AG08395 (cell line): ENCODE measurements at places on chromosomes 2 and 18.
A peak's percentile ranks its signal among the peaks of the same experiment; 100 is the strongest.

DNA sequence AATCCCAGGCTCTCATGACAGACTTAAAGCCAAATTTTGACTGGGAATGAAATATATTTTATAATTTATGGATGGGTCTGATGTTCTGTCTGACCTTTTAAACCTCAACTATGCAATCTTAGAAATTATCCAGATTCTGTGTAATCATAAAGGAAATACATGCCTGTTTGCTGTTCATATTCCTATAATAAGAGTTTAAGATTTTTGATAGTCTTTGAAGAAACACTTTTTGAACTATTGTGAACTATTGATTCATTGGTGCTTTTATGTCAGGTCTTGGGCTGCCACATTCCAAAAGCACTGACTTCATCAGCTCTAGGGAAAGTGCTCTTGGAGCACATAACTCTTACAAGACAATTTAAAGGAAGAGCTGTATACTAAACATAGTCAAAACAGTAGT, 64.2 kb downstream of the CCDC150 start:
- DNase-seq = peak; percentile 14

DNA sequence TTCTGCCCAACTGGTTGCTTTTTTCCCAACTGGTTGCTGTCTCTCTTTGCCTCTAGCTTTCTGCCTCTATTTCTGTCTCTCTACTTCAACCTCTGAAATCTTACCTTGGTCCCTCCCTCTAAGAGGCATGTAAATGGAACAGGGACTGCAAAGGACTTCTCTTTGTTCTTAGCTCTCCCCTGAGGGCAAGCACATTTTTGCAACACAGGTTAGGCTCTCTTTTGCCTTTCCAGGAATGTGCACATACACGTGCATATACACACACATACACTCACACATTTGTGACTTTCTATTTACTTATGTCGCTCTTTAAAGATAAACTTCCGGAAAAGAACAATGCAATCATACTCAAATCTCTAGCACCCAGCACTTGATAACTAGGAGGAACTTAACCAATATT, 262.6 kb upstream of the DDX18 start:
- no peak for DNase-seq

- DNase-seq = no peak
These were observed 20.1 kb upstream of the COL6A3 start for GRCh38 chr2:237433920-237434676.

- no peak for DNase-seq
These were observed 33.3 kb downstream of the NEMP2 start for GRCh38 chr2:190501231-190501630.

DNA sequence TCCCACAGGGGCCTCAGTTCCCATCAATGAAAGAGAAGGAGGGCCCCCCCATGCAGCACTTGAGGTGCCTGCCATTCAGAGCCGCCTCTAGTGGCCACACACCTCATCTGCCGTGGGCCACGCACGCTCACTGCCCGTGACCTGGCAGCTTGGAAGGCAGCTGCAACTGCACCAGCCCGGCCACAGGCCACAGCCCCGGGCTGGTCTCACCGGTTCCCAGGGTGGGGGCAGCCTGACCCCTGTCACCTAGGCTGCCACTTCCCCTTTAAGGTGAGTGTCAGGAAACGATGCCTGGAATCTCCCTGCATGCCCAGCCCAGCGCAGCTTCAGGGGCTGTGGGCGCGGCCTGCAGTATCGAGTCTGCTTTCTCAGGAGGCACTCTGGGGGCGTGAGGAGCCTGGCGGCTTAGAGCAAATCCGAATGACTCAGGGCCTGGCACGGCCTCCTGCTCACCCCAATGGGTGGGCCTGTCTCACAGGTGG, 2.6 kb downstream of the MAB21L4 start:
- peak; percentile 60 for DNase-seq

DNA sequence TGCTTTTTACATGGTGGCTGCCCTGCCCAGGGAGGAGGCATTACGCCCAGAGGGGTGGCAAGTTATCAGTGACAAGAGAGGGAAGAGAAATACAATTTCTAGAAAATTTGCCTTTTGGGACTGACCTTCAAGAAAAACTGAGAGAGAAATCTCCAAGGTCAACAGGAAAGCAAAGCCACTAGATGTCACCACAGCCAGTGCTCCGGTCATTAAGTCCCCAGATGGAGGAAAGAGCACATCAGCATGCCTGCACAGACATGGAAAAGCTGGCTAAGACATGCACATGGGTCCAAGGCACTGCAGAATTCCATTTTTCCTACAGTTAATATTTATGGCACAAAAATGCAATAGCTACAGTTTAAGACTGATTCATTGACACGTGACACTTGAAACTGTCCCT, 21.0 kb downstream of the FHL2 start:
- DNase-seq = no peak

- no peak for DNase-seq
These were observed 224.6 kb downstream of the CELF4 start for GRCh38 chr18:37341016-37341415.

DNA sequence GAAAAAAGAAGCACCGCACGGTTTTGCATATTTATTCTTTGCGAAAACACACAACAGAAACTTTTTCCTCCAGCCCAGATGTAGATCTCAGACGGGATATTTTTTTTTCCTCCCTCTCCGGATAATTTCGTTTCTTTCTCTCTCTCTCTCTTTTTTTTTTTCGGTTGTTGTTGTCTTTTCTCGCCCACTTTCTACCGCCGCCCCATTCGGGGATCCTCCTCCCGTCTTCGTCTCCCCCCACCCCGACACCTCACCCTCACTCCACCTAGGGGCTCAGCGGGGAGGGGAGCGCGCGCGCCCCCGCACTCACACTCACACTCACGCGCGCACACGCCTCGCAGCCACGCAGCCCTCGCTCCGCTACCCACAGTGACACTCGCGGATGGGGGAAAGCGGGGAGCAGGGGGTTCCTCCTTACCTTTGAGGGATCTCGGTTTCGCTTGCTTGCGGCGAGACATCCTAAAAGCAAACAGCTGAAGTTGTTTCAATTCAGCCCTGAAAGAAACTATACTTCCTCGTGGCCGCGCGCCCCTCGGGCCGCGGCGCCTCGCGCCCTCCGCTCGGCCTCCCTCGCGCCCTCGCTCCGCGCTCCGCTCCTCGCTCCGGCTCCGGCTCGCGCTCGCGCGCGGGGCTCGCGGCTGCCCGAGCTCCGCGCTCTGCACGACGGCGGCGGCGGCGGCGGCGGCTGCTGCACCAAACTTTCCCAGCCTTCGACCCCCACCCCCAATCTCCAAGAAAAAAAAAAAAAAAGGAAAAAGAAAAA, 1.3 kb downstream of the ZNF521 start:
- peak; percentile 43 for DNase-seq

GRCh38 chr18:25332002-25332401, 20.0 kb downstream of the ZNF521 start:
- no peak for DNase-seq

- no peak for DNase-seq
These were observed 392.9 kb downstream of the ZNF516 start for GRCh38 chr18:76102156-76102555.

DNA sequence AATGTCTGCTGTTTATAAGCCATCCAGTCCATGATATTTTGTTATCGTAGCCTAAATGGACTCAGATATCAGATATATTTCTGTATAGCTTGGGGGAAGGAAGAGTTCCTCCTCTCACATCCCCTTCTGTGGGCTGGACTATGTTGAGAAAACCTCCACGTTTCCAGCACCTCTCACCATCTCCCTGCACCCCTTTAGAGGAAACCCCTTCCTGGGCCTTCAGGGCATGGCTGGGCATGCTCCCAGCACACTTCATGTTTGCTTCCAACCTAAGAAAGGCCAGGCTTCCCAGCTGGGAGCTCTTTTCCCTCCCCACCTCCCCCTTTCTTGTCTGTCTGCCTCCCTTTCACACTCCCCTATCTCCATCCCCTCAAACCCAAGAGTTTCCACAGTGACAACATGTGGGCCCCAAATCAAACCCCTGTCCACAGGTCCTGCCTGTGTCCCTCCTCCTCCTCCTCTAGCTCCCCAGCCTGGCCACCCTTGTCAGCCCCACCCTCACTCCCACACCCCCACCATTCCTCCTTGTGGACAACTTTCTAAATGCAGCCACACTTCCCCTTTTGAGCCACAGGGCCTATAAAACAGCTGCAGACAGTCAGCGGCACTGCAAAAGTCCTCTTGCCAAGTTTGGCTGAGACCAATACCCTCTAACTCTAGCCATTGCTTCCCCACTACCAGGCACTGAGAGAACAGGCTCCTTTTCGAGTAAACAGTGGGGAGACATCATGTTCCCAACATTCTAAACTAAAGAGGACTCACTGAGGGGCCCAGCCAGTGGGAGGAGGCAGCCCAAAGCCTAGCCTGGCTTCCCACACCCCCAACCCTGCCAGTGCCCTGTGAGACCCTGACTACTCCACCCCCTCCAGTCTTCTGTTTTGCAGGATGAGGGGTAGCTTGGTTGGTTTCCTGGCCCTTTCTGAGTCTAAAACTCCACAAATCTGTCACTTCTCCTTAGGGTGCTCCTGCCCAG, 120.5 kb downstream of the ZFP36L2 start:
- peak; percentile 64 for DNase-seq

GRCh38 chr2:46087492-46087891, 209.7 kb upstream of the EPAS1 start:
- no peak for DNase-seq

GRCh38 chr18:23963443-23964165, 51.0 kb upstream of the TTC39C start:
- no peak for DNase-seq

DNA sequence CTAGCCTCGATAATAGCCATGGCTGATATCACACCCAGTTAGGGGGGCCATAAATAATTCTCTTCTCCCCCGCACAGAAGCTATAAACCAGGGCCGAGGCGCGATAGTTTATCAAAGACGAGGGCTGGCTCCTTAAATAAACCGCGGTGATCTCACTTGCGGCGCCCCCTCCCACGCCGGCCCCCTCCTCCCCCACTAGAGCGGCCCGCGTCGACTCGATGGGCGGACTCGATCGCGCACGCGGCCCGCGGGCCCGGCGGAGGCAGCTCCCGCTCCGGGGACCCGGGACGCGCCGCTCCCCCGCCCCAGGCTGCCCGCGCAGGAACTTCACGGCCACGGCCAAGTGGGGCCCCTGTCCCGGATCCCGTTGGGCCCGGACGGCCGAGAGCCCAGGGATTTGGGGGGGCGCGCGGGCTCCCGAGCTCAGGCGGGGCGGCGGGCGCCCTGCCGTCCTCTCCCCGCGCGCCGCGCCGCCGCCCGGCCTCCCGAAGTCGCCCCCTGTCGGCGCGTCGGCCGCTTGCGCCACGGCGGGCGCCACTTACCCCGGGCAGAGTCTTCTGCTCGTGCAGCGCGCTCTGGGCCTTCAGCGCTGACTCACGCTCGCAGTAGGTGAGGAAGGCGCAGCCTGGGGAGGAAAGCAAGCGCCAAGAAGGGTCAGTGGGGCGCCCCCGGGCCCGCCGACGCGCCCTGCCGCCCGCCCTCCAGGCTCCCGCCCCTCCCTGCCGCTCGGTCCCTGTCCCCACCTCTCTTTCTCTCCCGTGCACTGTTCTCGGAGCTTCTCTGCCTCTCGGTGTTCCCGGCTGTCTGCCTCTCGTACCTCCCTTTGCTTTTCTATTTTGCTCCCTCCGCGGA, 80.4 kb downstream of the CELF4 start:
- DNase-seq = peak; percentile 31

DNA sequence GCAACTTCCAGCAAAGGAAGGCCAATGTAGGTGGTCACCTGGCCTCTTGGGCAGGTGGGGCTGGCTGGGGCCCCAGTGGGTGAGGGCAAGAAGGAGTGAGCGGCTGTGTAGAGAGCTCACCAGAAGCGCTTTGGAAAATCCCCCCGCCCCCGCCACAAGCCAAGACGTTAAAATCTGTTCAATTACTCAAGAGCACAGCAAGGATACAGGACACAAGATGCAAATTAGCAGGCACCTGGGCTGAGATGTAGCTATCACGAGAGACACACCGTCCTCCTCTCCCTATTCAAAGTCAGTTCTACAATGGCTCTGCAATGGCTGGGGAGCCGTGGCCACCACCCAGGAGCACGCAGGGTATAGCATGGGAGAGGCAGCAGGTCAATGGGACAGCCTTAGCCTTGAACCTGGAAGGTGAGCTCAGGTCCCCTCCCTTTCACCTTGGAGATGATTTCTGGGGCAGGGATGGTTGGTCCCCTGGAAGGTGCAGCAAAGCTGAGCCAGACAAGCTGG, 38.5 kb upstream of the GPR17 start:
- DNase-seq = no peak

DNA sequence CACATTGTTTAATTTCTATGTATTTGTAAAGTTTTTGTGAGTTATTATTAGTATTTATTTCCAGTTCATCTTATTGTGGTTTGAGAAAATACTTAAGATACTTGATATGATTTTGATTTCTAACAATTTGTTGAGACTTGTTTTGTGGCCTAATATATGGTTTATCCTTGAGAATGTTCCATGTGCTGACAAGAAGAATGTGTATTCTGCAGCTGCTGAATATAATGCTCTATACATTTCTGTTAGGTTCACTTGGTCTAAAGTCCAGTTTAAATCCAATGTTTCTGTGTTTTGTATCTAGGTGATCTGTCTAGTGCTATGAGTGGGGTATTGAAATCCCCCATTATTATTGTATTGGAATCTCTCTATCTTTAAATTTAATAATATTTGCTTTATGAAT, 201.3 kb downstream of the FSIP2 start:
- DNase-seq = no peak

GRCh38 chr2:138760676-138761075, 19.5 kb downstream of the NXPH2 start:
- DNase-seq = no peak
